ENCODE measurements at places on chromosomes 16 and 17. TPM values are rescaled to one million over a fixed set of nuclear protein-coding genes. Genes with fewer than 3 reads are reported as not detected.

DNA sequence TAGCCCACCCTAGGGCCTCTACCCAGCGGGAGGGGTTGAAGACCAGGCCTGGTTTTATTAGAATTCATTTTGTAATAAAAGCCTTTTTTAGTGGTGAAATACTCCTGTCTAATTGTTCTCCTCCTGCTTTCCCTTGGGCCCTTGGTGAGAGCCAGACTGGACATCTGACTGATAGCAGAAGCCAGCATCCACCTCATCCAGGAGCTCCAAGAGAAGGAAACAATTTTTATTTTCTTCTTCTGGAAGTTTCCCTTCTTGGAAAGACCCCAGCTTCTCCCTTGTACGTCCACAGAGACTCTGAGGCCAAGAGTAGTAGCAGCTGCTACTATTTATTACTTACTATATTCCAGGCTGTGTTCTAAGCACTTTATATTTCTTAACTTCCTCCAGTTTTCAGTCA, 4.0 kb upstream of the PHKG2 start:
- no peak for DNase-seq

GRCh38 chr17:78716814-78717393, 65.2 kb downstream of the CYTH1 start:
- peak; percentile 59 for DNase-seq

- DNase-seq, result no peak
Measured at GRCh38 chr16:29760567-29761279, 14.9 kb upstream of the C16orf54 start.

DNA sequence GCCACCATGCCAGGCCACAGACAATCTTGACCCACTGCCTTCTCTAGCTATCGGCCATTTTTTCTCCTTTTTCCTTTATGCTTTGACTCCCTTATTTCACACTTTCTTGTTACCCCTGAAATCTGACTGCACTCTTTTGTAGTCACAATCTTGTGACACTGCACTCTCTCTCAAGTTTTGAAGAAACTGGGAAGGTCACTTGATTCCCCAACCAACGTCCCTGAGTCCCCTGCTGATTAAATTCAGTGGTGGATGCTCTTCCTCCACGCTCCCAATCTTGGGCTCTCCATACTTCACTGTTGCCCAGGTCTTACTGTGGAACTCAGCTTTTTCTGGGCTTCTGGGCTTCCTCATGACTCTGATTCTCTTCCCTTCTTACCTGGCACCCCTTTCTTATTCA, 33.9 kb downstream of the PECAM1 start:
- no peak for DNase-seq

GRCh38 chr17:40542558-40543411, 22.5 kb downstream of the CCR7 start:
- DNase-seq, result no peak

- no peak for DNase-seq
Measured at GRCh38 chr17:72334205-72334604, 213.4 kb downstream of the SOX9 start.

DNA sequence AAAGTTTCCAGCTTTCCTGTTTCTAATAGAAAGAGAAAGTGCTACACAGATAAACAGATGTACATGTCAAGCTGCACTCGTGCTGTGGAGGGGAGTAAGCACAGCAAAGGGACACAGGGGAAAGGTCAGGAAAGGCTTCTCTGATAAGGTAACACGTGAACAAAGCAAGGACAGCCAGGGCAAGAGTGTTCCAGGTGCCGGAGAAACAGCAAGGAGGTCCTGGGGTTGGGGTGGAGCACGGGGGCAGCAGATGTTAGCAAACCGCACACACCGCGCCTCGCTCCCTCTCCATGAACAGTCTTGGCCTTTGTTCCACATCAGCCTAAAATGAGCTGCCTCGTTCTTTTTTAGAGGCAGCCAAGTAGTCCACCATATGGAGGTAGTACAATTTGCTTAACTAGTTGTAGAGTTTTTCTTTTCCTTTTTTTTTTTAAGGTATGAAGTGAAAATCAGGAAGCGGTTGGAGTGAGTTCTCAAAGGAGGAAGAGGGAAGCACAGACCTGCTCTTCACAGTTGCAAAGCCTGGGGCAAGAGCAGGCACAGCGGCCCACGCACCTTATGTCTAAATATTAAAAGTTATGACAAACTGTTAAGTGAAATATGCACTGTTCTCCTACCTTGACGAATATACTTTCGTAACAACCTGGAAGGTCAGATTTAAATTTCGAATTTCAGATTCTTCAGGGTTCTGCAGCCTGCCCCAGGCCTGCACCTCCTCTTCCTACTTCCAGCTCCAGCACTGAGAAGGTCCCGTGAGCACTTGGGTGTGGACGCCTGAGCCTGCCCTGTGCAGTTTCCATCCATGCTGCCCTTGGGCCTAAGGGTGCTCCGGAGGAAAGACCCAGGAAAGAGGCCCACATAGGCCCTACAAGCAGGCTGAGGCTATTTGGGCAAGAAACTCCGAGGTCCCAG, 41.5 kb upstream of the RPH3AL start:
- no peak for DNase-seq

GRCh38 chr17:19978805-19979211, 1.2 kb upstream of the AKAP10 start:
- no peak for DNase-seq

DNA sequence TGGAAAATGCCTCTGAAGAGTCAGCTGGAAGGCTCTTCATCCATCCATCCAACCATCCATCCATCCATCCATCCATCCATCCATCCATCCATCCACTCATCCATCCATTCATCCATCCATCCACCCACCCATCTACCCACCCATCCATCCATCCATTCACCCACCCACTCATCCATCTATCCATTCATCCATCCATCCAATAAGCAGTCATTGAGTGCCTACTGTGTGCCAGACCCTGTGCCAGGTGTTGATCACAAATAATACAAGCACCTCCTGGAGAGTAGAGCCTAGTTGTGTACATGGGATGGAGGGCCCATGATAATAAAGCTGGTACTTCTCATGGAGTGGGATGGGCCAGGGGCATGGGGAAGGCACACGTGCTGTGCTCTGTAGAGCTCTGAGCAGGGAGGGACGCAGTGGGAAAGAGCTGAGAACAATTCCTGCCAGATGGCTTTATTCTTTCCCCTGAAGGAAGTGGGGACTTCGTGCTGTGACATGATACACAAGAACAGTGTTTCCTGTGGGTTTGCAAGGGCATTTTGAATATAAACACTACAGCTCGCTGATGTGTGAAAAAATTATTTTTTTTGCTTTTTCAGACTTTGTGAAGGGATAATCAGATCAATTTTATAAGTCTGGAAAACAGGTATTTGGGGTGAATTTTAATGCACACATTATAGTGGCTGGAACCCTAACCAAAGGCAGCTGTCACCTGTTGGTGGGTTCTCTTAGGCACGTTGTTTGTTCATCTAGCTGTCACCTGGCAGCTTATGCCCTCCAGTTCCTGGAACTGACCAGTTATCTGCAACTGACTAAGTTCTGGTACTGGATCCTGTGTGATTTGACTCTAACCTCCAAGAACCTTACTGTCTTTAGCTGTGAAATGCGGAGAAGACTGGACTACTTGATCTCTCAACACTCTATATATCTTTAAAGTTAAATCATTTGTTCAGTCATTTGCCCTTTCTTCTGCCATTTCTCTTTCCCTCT, 61.3 kb downstream of the PRKCB start:
- DNase-seq, result no peak

DNA sequence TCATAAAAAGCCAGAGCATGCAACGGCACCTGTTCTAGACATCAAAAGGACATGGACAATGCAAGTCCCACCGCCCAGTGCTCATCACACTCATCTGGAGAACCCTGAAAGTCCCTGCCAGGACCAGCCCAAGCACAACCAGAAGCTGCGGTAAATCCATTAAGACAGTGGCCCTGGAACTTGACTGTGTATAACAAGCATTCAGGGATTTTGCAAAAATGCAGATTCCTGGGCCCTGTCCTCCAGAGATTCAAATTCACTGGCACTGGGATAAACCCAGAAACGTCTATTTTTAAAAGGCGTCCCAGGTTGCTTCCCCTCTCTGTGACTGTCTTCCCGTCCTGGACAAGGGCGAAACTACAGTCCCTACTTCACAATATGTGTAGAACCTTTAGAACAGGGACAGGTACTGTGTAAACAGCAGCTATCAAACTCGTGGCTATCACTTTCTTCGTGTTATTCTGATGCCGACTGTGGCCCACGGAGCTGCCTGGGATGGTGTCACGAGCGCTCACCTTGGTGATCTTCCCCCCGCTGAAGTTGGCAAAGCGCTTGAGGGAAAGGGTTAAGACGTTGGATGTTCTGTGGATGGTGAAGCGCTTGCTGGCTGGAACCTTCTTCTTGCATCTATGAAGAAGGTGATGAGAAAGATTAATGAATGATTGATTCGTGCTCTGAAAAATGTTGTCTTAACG, 22.3 kb downstream of the USP36 start:
- DNase-seq, result no peak

DNA sequence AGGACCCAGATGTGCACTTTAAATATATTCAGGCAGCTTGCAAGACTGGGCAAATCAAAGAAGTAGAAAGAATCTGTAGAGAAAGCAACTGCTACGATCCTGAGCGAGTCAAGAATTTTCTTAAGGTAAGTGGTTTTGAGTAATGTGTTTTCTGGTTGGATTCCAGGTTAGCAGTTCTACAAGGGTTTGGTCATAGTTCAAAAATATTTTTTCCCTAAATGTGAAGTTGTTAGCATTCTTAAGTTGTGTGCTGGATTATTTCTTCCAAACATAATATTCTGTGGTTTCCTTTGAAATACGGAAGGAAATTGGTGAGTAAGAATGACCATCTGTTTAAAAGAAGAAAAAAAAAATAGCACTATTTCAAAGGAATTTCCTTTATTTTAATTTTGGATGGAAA, 38.4 kb downstream of the PTRH2 start:
- DNase-seq, result peak; percentile 93

- peak; percentile 50 for DNase-seq
Measured at GRCh38 chr17:9363440-9364350, 211.9 kb downstream of the STX8 start.

The PRR15L gene
- 6.0 TPM for total RNA-seq

The HOXB4 gene
- 0.22 TPM for total RNA-seq

The KRT32 gene
- total RNA-seq, result 1.5 TPM

The DNAH2 gene
- 0.62 TPM for total RNA-seq

The AANAT gene
- not detected for total RNA-seq

The SOCS1 gene
- 12.5 TPM for total RNA-seq

The DRC7 gene
- total RNA-seq, result not detected

Measured in PC-3 (cell line).